Fibroblast of skin of left quadriceps (primary cell): ENCODE measurements at places on chromosomes 2 and 18.

- DNase-seq = no peak
Observed at GRCh38 chr2:47310801-47311560, 92.0 kb upstream of the MSH2 start.

- DNase-seq = peak; percentile 76
Observed at GRCh38 chr2:162244541-162245031, 1.3 kb upstream of the FAP start.

- no peak for DNase-seq
Observed at GRCh38 chr2:144629935-144630334, 110.0 kb upstream of the ZEB2 start.

GRCh38 chr2:207167099-207167923, 1.6 kb upstream of the KLF7 start:
- DNase-seq = peak; percentile 64

GRCh38 chr2:143486976-143487375, 357.8 kb downstream of the ARHGAP15 start:
- DNase-seq = no peak

DNA sequence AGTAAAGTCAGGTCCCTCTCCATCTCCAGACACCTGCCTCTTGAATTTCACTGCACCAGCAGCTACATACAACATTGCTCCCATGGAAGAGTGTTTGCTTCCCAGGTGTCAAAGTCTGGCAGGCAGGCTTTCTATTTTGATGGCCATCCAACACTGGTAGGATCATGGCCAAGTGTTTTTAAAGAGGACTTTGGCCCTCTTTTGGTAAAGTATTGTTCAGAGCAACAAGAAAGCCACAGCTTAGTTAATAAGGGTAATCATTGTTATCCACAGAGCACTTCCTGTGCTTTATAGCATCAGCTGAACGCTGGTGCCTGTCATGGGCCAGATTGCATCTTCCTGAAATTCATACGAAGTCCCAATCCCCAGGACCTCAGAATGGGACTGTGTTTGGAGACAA, 133.2 kb downstream of the NCK2 start:
- no peak for DNase-seq

GRCh38 chr2:219210886-219211362, 4.3 kb downstream of the ZFAND2B start:
- no peak for DNase-seq

- no peak for DNase-seq
Observed at GRCh38 chr2:186695081-186695756, 1.4 kb downstream of the FAM171B start.

DNA sequence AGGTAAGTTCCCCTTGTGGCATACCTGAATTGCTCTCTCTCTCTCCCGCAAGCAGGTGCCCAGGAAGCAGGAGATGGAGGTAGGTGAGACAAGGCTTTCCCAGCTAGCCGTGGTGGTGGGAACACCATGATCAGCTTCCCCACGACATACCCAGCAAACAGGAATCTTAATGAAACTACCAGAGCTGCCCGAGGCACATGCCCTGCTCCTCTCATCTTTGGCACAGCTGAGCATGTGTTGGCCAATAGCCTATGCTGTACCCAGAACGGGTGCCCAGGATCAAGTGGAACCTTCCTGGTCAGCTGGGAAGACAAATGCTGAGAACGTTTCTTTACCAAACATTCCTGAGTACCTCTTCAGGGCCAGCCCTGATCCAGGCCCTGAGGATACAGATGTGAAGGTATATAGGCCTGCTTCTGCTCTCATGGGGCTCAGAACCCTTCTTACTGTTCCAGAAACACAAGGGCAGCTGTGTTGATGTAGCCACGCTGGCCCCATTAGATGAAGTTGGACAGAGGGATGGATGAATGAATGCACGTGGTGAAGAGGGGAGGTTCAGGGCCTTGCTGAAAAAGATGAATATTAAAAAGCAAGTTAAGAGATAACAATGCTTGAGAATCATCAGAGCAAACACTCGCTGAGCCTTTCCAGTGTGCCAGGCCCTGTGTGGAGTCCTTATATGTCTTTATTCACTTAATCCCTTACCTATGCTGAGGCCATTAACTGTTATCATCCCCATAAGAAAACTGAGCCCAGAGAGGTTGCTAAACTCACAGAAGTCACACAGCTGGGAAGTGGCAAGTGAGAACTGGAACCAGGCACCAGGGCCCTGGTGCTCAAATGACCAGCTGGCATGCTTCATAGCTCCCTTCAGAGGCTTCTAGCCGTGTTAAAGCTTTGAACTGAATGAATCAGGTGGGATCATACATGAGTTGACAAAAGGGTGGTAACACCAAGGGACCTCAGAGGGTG, 68.8 kb upstream of the TMEM247 start:
- DNase-seq = no peak

DNA sequence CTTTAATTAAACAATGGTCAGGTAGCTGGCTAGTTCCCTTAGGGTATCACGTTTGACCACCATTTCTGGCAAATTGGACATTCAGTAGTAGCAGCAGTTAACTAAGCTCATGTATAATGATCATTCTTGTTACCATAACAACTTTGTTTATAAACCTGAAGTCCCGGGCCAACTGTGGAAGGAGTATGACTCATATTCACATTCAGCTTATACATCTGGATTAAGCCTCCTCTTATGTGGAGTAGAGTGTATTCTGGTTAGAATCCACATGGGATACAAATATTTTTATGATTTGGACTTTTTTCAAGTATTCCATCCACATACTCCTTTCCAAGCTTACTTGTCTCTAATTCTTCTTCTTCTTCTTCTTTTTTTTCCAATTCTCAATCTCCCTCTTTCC, 70.3 kb upstream of the ZSWIM2 start:
- DNase-seq = peak; percentile 75

GRCh38 chr2:109322641-109323040, 193.6 kb downstream of the SH3RF3 start:
- no peak for DNase-seq

- DNase-seq = no peak
Observed at GRCh38 chr2:165448406-165448805, 21.1 kb upstream of the CSRNP3 start.

- no peak for DNase-seq
Observed at GRCh38 chr2:37827455-37827854, 97.6 kb upstream of the RMDN2 start.

DNA sequence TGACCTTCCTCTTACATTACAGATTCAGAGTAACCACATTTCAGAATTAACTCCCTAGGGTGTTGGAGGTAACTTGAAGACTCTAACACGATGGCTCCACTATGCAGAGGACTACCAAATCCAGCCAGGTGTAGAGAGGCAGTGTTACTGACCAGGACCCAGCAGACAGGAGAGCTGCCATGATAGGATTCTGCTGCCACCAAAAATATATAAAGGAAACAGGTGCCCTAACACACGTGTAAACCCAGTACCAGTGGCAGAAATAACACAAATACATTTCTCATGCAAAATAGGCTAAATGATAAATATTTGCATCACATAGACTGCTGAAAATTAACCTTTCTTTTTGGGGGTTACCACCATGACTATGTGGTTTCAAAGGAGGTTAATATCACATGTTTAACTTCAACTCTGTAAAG, 7.0 kb downstream of the ZBTB14 start:
- no peak for DNase-seq

DNA sequence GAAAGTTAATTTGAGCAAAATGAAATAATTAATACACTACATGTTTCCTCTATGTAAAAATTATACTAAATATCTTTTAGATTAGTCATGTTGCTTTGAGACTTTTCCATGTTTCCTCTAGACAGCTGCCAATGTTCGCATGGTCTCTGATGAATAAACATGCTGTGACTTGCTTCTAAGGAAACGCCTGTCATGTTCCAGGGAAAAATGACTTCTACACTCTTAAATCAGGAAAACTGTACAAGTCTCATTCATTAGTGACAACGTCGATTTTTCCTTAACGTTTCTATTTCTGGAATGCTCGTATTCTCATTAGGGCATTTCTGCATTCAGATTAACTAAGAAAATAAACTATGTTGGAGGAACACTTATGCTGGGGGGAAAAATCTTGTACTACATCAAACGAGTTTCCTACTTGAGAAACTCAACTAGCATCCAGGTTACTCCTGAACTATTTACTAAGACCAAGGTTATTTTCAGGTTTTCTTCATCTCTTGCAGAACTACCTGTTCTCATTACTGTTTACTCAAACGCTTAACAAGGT, 1.6 kb downstream of the COBLL1 start:
- DNase-seq = no peak
